Inflammatory macrophage treated with lipopolysaccharide for 4 hours (primary cell): ENCODE measurements at places on chromosomes 2 and 18.

- no peak for DNase-seq
Observed at GRCh38 chr18:44409515-44409914, 271.2 kb upstream of the SETBP1 start.

GRCh38 chr2:130917006-130917688 lies 80.4 kb downstream of the ARHGEF4 start:
- no peak for DNase-seq

- no peak for DNase-seq
Observed at GRCh38 chr2:138985881-138986280, 205.7 kb upstream of the NXPH2 start.

- DNase-seq: peak; percentile 58
Observed at GRCh38 chr2:199739413-199740110, 111.4 kb downstream of the FTCDNL1 start.

GRCh38 chr2:79511320-79511951 lies 1.4 kb upstream of the CTNNA2 start:
- DNase-seq: peak; percentile 3

- DNase-seq: no peak
Observed at GRCh38 chr18:57909620-57910019, 106.5 kb upstream of the ATP8B1 start.

DNA sequence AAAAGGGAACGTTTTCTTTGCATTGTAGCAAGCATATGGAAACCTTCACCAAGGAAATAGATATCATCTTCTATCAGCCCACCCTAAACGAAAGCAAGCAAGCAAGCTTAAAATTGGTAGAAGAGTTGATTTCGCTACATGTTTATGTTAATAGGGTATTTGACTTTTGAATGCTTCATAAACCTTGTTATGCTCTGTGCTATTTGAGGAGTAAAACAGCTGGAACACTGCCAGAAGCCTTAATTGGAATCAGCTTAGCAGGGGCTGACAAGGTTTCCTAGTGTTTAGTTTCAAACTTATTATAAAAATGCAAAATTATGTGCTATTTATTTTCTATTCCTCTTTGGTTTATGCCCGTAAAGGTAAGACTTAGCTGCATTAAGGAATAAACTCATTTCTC lies 70.6 kb upstream of the LINC00305 start:
- DNase-seq: no peak

- DNase-seq: no peak
Observed at GRCh38 chr2:26284132-26284531, 39.4 kb downstream of the HADHB start.

- DNase-seq: no peak
Observed at GRCh38 chr2:128833664-128834027, 515.0 kb upstream of the HS6ST1 start.

GRCh38 chr2:124649001-124649400 lies 623.9 kb downstream of the CNTNAP5 start:
- no peak for DNase-seq
